ENCODE measurements at places on chromosomes 1 and 21.

- DNase-seq = no peak
Observed at GRCh38 chr1:223709598-223709997, 2.7 kb upstream of the CAPN2 start.

GRCh38 chr1:40318476-40318875 is 1.4 kb upstream of the COL9A2 start:
- no peak for DNase-seq

DNA sequence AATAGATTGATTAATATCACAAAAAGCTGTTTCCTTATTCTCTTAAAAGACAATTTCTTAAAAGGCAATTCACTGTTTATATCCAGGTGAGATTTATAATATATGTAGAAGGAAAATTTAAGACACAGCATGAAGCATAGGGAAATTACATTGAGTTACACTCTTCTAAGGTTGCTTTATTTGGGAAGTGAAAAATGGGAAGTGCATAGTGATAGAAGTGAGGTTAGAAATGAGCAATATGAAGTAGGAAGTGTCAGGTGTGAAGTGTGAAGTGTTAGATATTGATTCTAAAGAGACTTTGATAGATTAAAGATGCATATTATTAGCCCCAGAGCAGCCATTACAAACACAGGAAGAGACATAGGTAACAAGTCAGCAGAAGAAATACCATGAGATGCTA is 40.3 kb downstream of the FH start:
- no peak for DNase-seq

DNA sequence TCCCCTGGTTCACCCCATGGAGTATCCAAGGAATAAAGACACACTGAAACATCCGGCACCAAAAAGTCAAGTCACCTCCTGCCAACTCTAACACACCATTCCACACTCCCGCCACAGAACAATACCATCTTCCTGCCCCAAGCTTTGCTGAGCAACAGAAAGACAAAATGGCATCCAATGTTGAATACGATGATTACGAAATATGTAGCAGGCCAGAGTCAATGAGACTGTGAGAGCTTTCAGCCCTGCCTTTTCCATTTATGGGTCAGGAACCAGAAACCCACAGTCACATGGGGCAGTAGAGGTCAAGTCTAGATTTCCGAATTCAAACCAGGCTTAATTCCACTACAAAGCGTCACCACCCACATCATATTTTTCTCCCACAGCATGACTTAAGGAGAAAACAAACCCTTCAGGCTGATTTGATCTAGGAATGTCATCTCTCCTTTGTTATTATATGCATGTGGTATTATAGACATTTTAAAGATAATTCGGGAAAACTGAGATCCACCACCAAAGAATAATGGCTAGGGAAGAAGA is 249.8 kb downstream of the SETD4 start:
- no peak for DNase-seq

- no peak for DNase-seq
Observed at GRCh38 chr1:25794325-25794724, 5.7 kb upstream of the SELENON start.

DNA sequence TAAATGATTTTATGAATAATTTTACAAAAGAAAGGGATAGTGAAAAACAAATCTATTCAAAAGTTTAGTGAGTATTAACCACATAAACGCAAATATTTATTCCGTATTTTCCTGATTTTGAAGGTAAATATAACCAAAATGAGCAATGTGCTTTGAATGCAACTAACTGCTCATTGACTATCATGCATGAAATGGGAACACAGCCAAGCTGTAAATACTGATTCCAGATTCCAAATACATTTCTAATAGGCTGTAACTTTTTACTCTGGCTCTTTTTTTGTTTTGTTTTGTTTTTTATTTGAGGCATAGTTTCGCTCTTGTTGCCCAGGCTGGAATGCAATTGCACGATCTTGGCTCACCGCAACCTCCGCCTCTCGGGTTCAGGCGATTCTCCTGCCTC is 41.8 kb downstream of the SELENOF start:
- DNase-seq = no peak

GRCh38 chr21:44701023-44701400 is 4.0 kb downstream of the KRTAP10-12 start:
- no peak for DNase-seq

Measured in NCI-H460 (cell line).